Cardiac ventricle fibroblast (primary cell): ENCODE measurements at places on chromosomes 16 and 17. TPM values are rescaled to one million over a fixed set of nuclear protein-coding genes. Genes with fewer than 3 reads are reported as not detected.

Gene HOXB5
- total RNA-seq: not detected in 2 replicates

Gene RIPOR1
- 34.4 and 46.2 TPM in 2 replicates for total RNA-seq

Gene GCGR
- not detected in 2 replicates for total RNA-seq

Gene CRHR1
- not detected in 2 replicates for total RNA-seq

Gene NOXO1
- not detected in 2 replicates for total RNA-seq

Gene SPN
- not detected in 2 replicates for total RNA-seq

Gene SHISA9
- total RNA-seq: not detected in 2 replicates

Gene TMEM238L
- not detected in 2 replicates for total RNA-seq

Gene TOM1L2
- 21.3 and 27.4 TPM in 2 replicates for total RNA-seq

Gene KRTAP9-4
- not detected in 2 replicates for total RNA-seq

Gene PITPNM3
- total RNA-seq: 0.62 and 1.2 TPM in 2 replicates

Gene KRTAP9-3
- total RNA-seq: not detected in 2 replicates

Gene FNDC8
- total RNA-seq: not detected in 2 replicates

Gene GJC1
- 1.4 and 2.7 TPM in 2 replicates for total RNA-seq

Gene CES3
- total RNA-seq: not detected in 2 replicates

Gene TBC1D3B
- total RNA-seq: 0.62 and 2.0 TPM in 2 replicates

Gene COX4I1
- total RNA-seq: 504 and 515 TPM in 2 replicates

Gene CDR2
- total RNA-seq: 18.9 and 22.3 TPM in 2 replicates

Gene TBC1D3G
- total RNA-seq: not detected in 2 replicates

Gene NPIPB9
- total RNA-seq: 1.0 TPM in 1 of 2 replicates, not detected in the other

Gene CDC27
- total RNA-seq: 48.9 and 58.1 TPM in 2 replicates

Gene HNF1B
- total RNA-seq: not detected in 2 replicates

Gene PPM1E
- 0.06 and 0.10 TPM in 2 replicates for total RNA-seq
